ENCODE measurements at places on chromosomes 2 and 18. TPM values are rescaled to one million over a fixed set of nuclear protein-coding genes. Genes with fewer than 3 reads are reported as not detected.

The MC2R gene
- not detected for total RNA-seq

The SERPINB8 gene
- total RNA-seq: 18.6 TPM

The LIPG gene
- total RNA-seq: 0.12 TPM

The CERS6 gene
- 11.2 TPM for total RNA-seq

The RAPGEF4 gene
- total RNA-seq: 0.65 TPM

The ITGB6 gene
- not detected for total RNA-seq

The RGPD4 gene
- not detected for total RNA-seq

The ALPI gene
- total RNA-seq: not detected

The DRC1 gene
- total RNA-seq: 0.17 TPM

The UGT1A10 gene
- not detected for total RNA-seq

The ADAM23 gene
- 2.4 TPM for total RNA-seq

The DCDC2C gene
- not detected for total RNA-seq

The SNED1 gene
- 0.36 TPM for total RNA-seq

The CPO gene
- total RNA-seq: 0.21 TPM

The PDCD1 gene
- 15.7 TPM for total RNA-seq

The HAAO gene
- 6.1 TPM for total RNA-seq

The POTEI gene
- total RNA-seq: not detected

The GALNT3 gene
- total RNA-seq: 16.2 TPM

The HMSD gene
- total RNA-seq: 68.8 TPM

The CD8A gene
- 222 TPM for total RNA-seq

The MROH2A gene
- total RNA-seq: not detected

The DUSP28 gene
- total RNA-seq: 7.1 TPM

The CELF4 gene
- total RNA-seq: not detected

The GAD1 gene
- 12.8 TPM for total RNA-seq

The ABHD1 gene
- 0.72 TPM for total RNA-seq

The GPAT2 gene
- total RNA-seq: 11.1 TPM

The NIF3L1 gene
- 40.0 TPM for total RNA-seq

The IKZF2 gene
- 19.1 TPM for total RNA-seq

The SCN3A gene
- total RNA-seq: 0.24 TPM

The GATA6 gene
- total RNA-seq: 0.43 TPM

The DSG1 gene
- total RNA-seq: not detected

All from activated T-cell treated with anti-CD3 and anti-CD28 coated beads, Interleukin-2, amount 50 U/mL, for 72 hours (primary cell).